ENCODE measurements at places on chromosomes 2 and 18.

DNA sequence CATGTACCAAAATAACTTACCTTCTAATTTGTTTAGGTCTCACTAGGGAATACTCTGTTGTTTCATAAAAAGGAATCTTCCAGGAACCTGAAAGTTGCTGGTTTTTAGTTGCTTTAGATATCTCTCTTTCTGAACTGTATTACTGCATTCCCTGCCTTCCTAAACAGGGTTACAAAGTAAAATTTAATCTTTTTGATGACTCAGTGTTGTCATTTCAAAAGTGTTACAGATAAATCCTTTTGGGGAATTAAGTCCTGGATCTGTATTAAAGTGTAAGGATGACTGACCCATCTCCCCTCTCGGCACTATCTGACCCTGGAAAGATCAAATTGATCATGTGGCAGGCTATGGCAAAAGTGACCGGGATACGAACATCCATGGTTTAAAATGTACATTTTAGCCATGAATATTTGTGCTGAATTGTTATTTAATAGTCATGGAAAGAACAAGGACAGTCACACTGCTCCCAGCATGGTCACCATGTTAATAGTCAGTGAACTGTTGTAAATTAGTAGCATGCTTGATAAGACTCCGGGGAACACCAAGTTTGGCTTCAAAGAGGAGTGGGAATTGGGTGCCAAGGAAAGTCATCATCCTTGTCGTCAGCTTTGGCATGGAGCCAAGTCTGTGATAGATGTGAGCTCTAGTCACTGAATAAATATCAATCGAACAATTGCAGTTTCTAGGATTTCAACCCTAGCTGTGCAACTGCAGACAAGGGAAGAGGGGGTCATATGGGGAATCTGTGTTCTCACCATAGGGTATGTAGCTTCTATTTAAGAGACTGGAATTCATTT lies 4.2 kb downstream of the PLEKHA3 start:
- peak; percentile 68 for DNase-seq

GRCh38 chr2:40820319-40820718 lies 368.4 kb upstream of the SLC8A1 start:
- DNase-seq = no peak

- DNase-seq = peak; percentile 14
Observed at GRCh38 chr18:33751613-33752221, 173.7 kb downstream of the ASXL3 start.

DNA sequence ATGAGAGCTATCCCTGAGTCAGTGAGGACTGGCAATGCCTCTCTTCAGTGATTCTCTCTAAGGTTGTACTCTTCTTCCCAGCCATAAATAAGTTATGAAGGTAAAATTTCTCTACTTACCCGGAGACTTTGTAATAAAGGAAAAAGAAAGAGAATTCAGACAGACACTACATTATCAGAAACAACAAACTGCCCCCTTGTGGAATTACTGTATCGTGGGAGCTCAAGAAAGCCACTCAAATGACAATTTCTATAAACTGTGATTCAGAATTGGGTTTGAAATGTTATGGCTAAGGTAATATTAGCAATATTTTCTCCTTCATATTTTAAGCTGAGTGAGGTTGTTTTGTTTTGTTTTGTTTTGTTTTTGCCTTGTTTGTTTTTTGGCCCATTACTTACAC lies 155.8 kb upstream of the TANK start:
- DNase-seq = no peak

- no peak for DNase-seq
Observed at GRCh38 chr2:170201734-170202393, 23.9 kb downstream of the MYO3B start.

DNA sequence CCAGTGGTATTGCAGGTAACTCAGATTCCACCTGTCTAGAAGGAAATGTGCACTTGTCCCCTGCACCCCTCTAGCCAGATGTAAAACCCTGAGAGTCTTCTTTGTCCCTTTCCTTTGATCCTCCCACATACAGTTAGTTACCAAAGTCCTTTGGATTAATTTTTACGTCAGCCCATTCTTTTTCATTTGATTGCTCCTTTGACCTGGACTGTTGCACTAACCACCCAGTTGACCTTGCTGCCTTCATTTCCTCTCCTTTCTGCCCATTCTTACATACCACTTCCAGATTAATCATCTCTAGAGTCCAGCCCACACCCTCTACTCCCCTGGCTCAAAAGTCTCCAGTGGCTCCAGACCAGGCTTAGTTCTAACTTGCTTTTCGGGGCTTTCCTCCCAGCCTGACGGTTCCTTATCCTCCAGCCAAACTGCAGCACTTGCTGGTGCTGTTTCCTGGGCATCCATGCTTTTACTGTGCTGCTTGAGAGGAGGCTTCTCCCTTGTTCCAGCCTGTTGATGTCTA lies 99.3 kb downstream of the SPTBN1 start:
- no peak for DNase-seq

DNA sequence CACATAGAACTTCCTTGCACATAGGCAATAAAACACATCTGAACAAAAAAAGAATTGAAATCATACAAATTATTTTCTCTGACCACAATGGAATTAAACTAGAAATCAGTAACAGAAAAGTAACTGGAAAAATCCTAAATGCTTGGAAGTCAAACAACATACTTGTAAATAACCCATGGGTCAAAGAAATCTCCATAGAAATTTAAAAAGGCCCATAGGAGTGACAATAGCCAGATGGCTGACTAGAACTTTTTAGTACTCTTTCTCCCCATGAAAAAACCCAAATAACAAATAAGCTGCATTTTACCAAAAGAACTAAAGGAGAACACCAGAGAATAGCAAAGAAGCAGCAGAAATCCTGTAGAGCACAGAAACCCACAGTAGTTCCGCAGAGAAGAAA lies 139.2 kb upstream of the COL3A1 start:
- no peak for DNase-seq
